Activated T-cell treated with anti-CD3 and anti-CD28 coated beads for 4 hours (primary cell): ENCODE measurements at places on chromosomes 5 and 9.

DNA sequence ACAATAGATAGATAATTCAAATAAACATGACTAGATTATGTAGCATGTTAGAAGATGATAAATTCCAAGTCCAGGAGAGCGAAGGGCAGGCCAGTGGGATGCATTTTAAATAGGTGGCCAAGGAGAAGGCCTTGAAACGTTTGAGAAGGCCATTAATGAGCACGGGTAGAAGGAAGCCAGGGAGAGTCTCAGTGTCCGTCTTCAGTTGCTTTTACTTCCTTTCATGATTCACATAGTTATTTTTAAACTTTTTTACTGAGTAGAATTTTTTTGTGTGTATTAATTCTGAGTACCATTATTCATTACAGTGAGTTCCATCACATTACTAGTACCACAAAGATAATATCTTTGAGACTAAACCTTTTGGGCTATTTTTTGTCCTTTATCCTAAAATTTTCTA lies 259.2 kb downstream of the ARRDC3 start:
- no peak for DNase-seq

- DNase-seq, result no peak
These were observed 21.0 kb upstream of the RAB14 start for GRCh38 chr9:121222524-121223171.

DNA sequence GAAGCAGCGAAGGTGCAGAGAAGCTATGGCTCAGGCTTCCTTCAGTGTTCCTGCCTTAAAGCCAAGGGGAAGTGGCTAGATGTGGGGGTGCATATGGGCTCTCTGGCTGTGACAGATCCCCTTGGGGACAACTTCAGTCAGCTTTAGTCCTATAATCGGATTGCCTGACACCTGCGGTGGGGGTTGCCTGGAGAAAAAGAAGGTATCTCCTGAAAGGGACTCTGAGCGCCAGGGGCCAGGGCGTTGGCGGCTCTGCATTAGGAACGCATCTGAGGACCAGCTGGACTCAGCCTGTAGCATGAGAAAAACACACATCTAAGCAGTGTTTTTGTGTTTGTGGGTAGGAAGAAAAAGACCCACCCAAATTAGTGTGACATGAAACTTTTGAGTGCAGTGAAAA lies 84.3 kb upstream of the OTULINL start:
- no peak for DNase-seq

DNA sequence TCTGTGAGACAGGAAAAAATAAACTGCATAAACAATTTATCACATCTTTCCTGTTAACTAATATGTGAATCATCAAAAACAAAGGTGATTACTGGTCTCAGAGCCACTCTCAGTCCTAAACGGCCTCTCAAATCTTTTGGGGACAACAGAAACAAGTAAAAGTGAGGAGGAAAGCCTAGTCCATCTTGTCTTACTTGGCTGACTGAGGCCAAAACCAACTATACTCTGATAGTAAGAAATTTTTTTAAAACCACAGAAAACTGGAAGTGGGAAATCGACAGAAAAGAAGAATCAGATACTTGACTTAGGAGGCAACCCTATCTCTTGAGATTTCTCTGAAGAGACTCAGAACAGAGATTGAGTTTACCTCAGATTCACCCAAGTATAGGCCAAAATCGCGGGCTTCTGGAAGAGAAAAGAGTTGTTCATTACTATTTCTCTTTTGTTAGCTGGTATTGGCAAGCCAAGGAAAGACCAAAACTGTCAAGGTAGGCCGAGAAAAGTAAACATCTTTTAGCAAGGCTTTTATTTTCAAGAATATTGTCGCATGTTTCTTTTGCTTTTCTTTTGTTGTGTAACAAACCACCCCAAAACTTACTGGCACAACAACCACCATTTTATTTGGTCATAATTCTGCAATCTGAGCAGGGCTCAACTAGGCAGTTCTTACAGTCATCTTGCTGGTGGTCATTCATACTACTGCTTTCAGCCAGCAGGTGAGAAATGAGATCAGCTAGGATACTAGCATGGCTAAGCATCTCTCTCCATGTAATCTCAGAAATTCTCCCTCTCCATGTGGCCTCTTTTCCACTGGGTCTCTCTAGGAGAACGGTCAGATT lies 46.1 kb downstream of the RFX3 start:
- no peak for DNase-seq

DNA sequence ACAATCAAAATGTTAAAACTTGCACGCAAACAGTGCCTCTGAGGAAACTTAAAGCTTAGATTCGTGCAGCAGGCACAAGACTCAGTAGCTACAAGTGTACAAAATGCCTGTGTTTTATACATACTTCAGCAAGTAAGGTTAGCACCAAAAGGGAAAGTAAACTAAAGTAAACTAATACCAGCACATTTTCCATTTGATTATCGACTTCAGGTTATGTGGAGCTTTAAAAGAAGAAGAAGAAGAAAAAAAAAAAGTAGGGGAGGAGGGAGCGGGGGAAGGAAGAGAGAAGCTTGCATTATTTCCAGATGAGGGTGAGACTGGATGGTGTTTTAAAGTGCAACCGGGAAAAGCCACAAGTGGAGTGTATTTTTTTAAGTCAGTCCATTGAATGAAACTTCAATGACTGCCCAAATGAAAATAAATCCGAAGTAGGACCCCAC lies 596 bp upstream of the ADAMTS6 start:
- no peak for DNase-seq

DNA sequence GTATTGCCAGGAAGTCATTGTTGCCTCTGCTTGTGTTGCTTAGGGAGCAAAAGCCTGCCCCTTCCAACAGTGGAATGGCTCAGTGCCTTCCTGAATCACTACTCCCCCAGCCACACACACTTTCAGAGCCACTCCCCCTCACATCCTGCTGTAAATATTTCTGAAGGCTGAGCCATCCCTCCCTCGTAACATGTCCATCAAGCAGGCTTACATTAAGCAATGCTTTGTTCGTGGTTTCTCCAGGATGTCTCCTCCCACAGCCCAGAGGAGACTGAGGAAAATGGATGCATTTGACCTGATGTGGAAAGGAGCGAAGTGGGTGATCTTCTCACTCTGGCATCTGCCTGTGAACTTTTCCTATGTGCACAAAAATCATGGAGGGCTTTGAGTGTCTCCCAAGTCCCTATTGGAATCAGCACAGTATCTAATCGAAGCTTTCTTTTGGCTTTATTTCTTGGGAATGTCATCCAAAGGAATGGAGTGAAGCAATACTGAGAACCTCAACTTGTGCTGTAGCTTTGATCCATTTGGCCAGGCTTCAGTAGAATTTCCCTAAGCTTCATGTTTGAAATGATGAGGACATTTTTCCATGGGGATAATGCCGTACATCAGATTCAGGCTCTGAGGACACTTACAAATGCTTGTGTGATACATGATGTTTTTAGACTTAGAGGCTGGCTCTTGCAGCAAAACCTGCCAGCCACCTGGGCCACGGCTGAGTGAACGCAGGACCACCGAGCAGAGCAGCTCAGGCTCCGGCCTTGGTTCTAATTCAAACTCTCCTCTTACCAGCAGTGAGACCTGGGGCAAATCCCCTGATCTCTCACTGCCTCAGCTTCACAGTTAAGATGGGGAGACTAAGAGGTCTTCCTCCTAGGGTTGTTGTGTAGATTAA lies 389.1 kb downstream of the ENC1 start:
- DNase-seq, result no peak

DNA sequence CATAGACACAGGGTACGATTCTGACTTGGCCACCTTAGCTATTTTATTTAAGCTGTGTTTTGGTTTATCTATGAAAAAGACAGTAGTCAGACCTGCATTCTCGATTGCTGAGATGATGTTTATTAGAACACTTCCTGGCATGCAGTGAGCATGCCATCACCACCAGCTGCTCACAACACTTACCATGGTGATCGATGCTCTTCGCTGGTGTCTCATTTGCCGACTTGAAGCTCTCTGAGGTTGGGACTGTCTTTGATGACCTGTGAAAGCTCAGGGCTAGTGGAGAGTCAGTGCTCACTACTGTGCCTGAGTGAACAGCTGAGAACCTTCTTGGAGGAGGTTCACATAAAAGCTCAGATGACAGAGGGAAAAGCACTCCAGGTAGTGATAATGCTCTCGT lies 4.4 kb upstream of the C9orf153 start:
- no peak for DNase-seq

- DNase-seq, result no peak
These were observed 17.6 kb upstream of the MATR3 start for GRCh38 chr5:139275956-139276355.

GRCh38 chr9:6184749-6185645 lies 30.6 kb upstream of the IL33 start:
- no peak for DNase-seq

DNA sequence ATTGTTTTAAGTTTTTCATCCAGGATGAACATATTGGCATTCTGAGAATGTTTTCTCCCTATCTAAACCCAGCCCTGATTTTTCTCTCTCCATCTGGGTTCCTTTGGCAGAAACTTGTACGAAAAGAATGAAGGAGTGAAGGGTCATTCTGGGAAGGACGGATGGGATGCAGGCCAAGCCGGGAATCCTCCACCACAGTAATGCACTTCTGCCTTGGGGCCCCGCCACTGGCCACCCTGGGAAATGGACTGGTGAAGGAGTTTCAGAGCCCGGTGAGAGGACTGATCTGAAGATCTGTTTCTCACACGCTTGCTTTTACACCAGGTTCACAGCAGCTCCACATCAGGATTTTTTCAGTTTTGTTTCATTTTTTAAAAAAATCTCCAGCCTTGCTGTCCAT lies 554.8 kb downstream of the BNC2 start:
- no peak for DNase-seq

GRCh38 chr5:113902917-113903660 lies 389.6 kb downstream of the YTHDC2 start:
- DNase-seq, result no peak

GRCh38 chr5:83741571-83741970 lies 20.9 kb upstream of the HAPLN1 start:
- DNase-seq, result no peak

- no peak for DNase-seq
These were observed 68.1 kb upstream of the SPOCK1 start for GRCh38 chr5:137567226-137567625.

DNA sequence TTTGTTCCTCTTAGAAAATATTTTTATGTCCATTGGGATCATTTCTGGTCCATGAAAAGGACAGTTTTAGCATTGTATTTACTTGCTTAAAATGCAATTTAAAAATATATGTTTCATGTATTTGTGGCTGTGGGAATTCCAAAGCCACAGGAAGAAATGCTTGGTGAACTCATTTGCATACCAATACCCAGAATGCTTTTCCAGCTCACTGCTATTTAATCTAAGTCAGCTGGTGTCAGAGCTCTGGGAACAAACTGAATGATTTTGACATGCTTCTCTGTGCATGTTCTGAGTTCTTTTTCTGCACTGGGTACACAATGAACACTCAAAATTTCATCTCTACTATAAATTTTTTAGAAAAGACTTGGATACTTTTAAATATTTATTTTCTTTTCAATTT lies 482.8 kb upstream of the ARRDC3 start:
- no peak for DNase-seq

GRCh38 chr5:159458217-159458711 lies 128.0 kb upstream of the IL12B start:
- DNase-seq, result no peak

DNA sequence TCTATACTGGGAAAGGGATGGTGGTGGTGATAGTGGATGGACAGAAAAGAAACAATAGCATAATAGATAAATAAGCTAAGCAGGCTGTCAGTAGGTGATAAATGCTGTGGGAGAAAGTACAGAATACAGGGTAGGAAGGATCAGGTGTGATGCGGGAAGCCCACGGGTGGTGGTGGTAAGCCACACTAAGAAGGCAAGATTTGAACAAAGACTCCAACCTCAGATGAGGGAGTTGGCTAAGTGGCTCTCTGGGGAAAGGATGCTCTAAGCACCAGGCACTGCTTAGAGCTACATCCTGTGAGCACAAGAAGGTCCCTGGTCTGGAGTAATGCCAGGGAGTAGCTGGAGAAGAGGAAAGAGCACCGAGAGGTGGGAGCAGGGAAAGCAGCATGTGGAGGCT lies 151.6 kb upstream of the KLF9 start:
- no peak for DNase-seq

GRCh38 chr5:103674251-103674650 lies 111.7 kb upstream of the NUDT12 start:
- no peak for DNase-seq

DNA sequence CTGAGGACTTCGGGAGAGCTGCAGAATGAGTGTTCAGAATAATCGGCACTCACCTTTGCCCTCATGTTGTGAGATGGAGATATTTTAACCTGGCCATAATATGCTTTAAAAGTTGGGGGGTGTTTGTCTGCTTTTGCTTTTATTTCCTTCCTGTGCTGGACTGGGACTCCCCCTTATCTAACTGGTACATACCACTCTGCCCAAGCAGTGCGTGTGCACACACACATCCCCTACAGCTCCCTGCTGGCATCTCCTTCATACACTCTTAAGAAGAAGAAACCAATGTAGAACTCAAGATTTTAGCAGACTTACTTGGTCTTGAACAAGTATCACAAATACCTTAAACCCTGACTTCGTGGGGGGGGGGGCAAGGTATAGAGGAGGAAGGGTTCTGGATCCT lies 146.2 kb upstream of the DMRT1 start:
- DNase-seq, result no peak

- no peak for DNase-seq
These were observed 291.6 kb upstream of the C9orf72 start for GRCh38 chr9:27864644-27865438.

DNA sequence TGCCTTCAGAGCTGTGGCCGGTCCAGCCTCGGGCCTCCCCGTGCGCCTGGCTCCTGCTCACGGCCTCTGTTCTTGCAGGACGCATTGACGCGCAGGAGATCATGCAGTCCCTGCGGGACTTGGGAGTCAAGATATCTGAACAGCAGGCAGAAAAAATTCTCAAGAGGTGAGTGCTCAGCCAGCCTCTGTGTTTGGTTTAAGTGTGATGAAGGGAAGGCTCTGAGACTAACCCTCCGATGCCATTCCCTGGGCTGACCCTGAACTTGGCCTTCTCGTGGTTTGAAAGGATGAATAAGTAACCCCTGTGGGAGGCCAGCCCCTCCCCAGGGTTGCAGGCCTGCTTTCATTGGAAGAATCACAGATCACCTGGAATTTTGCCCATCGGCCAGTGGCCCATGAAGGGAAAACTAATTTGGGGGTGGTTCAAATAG lies 26.3 kb downstream of the PTGES2 start:
- DNase-seq, result no peak

- DNase-seq, result no peak
These were observed 8.2 kb upstream of the ELL2 start for GRCh38 chr5:95969651-95970358.

DNA sequence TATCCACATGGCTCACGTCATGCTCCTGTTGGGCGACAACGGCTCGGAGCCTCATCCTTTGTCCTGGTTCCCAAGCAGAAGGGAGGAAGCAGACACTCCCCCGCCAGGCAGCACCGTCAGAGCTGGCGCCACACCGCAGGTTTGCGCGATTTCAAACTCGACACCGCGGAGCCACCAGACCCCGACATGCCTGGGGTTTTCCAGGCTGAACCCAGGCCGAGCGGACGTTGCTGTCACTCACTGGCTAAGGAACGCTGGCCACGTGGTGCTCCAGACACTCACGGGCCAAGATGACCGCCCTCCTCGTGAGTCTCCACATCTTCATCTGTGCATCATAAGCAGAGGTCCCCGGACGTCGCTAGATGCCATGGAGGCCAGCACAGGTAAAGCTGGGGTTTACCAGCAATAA lies 9.0 kb downstream of the TERT start:
- no peak for DNase-seq
